Lower lobe of right lung (tissue), 2 donors: ENCODE measurements at places on chromosomes 4 and X.

GRCh38 chrX:115560978-115561604 lies at the start of gene PLS3:
PLS3 (plus strand) TSS chrX:115561174; CDS start chrX:115610251, 49,077 bp downstream.
- DNase-seq = peak; percentile 83

DNA sequence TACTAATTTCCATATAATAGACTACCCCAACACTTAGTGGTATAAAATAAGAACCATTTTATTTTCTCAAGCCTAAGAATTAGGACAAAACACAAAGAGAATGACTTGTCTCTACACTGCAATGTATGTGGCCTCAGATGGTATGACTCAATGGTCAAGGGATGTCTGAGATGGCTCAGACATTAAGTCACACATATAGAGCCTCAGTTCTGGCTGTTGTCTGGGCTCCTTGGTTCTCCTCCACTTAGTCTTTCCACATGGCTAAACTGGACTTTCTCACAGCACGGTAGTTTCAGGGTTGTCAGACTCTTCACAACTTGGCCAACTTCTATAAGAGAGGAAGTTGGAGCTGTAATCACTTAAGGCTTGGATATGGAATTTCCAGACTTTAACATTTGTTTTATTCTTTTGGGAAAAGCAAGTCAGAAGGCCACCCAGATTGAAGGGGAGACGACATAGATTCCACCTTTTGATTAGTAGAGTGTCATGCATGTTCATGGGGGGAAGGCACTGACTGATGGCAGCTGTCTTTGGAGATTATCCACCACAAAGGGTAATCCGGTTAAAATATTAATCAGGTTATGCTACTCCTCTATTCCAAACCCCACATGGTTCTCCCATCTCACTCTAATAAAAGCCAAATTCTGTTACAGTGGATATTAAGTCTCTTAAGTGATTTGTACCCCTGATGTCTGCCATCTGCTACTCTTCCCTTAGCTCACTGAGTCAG lies 9.4 kb downstream of the IL15 start:
- no peak for DNase-seq

DNA sequence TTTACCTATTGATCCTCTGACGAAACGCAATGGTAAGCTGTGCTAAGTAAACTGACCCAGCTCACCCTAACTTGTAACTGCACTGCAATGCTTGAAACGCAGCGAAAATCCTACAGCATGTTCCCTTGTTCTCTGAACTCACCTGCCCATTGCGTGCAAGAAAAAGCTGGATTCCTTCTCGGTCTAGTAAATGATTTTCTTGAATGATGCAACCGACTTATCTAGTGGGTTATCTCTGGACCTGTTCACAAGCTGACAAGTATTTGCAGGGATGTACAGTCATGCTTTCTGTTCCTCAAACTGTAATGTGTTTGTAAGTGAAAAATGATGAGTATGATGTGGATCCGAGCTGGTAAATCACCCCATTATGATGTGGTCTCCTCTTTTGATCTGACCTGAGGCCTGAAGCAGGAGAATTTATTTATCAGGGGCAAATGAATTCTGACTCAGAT lies 140.1 kb downstream of the BTC start:
- no peak for DNase-seq

DNA sequence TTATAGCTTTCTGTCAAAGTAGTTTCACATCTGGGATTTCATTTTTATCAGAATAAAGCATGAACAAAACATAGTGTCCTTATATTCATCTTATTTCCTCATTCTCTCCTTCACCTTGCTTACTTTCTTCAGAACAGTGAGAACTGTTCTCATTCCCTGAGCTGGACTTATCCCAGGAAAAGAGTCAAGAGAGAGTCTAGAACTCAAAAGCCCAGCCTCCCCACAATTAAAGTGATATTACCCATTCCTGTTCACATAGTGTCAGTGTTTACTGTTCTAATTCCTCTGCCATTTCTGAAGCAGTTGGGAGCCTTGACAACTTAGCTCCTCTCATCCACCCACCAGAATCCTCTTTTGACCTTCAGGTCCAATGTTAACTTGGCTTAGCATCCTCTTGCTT lies 42.9 kb downstream of the RASSF6 start:
- no peak for DNase-seq

DNA sequence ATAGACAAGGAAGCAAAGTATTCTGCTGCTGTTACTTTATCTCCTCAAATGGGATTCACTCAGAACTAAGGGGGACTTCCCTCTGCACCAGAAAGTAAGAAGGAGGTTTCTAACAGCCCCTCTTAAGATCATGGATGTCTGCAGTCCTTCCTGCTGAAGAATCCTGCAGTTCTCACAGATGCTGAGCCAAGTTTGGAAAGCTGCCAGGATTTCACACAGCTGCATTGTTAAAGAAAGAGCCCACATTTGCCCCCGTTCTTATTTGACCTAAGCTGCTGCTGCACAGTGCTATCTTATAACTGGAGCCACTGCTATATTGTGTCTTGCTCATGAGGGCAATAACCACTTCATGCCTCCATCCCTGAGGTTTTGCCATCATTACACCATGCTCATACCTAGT lies 81.1 kb downstream of the FAAH2 start:
- DNase-seq = no peak

- no peak for DNase-seq
These were observed 1.0 kb upstream of the IGBP1 start for GRCh38 chrX:70132224-70132623.

GRCh38 chr4:99655308-99656081 lies 2.1 kb downstream of the C4orf54 start:
- no peak for DNase-seq

- DNase-seq = no peak
These were observed 11.8 kb upstream of the KLHL8 start for GRCh38 chr4:87232216-87232615.

DNA sequence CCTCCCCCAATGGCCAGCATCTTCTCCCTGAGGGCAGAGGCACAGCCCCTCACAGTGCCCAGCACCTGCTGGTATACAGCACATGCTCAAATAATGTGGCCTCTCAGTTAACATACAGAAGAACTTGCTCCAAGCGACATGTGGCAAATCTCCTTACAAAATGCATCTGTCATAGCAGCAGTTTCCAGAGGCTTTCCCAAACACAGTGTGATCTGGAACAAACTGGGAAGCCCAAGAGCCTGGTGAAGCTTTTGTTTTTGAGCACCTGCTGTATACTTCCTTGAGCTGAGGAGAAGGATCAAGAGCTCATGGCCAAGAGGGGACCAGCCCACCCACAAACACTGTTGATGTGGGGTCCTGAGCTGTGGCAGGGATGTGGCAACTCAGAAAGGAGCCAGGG lies 34.8 kb upstream of the HTRA3 start:
- no peak for DNase-seq
